ENCODE measurements at places on chromosomes 2 and 18. TPM values are rescaled to one million over a fixed set of nuclear protein-coding genes. Genes with fewer than 3 reads are reported as not detected.

DNA sequence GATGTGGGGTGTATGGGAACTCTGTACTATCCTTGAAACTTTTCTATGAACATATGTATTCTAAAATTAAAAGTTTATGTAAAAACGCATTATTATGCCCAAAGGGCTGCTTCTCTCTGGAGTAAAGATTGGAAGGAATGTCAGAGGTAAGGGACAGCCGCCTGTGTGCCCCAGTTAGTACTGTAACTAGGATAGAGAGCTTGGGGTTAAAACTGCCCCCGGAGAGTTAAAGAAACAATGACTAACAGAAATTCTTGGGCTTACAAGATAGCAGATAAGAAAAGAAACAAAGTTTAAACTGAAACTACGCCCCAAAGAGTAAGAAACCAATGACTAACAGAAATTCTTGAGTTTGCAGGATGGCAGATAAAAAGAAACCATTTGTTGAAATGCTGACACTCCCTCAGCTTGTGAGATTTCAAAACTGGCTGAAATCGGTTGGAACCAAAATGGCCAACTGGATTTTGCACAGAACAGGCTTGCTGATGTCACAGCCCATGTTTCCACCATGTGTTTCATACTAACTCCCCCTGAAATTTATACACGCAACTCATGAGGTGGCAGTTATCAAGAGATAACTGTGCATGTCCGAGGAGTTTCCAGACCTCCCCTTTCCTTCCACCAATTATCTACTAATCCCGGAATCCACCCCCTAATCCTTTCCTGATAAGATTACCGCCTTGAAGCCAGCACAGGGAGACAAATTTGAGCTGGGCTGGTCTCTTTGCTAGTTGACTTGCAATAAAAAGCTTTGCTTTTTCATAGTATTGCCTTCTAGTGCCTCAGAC lies 8.7 kb upstream of the TXNDC2 start:
- peak; percentile 27 for DNase-seq

DNA sequence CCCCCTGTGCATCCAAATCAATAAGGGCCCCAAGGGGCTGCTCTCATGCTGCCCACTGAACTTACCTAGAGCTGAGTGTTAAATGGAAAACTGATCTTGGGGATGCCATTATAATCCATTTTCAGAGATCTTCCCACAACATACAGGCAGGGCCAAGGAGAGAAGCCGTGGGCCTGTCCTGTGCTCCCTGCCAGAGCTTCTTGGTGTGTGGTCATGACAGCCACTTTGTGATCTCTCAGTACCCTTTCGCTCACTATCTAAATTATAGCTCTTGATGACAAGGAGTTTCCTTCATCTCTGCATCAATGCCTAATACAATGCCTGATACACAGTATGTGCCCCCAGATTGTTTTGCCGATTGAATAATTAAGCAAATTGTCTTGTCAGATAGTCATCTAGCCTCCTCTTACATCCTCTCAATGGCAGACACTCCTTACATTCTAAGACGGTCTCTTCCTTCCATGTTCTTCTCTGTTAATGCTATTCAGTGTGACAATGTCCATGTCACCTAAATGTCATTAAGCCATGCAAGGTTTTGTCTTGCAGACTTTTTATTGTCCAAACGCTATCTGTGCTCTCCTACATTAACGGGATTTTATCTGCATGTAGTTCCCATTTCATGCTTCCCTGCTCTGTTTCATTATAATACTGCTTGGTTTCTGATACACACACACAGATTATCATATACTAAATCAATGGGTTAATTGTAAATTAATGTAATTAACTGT lies 5.9 kb downstream of the CSRNP3 start:
- DNase-seq = no peak

DNA sequence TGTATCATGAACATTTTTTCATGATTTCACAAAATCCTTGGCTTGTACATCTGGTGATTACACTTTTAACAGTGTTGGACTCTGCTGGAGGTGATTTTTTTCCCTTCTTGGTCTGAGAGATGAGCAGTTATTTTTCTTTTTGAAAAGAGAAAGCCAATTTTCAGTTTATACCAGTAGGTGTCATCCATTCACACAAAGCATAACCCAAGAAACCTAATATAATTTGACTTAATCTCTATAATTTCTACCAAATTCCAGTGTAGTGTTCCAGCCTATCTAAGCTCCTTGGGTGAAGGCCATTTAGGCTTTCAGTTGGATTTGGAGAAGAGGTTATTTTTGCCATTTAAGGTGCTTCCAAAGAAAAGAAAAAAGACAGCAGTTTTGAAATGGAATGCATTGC lies 7.7 kb upstream of the ICOS start:
- DNase-seq = peak; percentile 11

GRCh38 chr2:222174450-222174849 lies 124.3 kb downstream of the PAX3 start:
- peak; percentile 44 for DNase-seq

The TMEM169 gene
- 8.0 TPM for total RNA-seq

The SCTR gene
- total RNA-seq = not detected

The ALPP gene
- total RNA-seq = 0.28 TPM

Data from GM23338 (cell line).